Midbrain (tissue), 1 donor: ENCODE measurements at places on chromosomes 1 and 21.

- no peak for DNase-seq
Observed at GRCh38 chr1:71753746-71754145, 528.6 kb downstream of the NEGR1 start.

DNA sequence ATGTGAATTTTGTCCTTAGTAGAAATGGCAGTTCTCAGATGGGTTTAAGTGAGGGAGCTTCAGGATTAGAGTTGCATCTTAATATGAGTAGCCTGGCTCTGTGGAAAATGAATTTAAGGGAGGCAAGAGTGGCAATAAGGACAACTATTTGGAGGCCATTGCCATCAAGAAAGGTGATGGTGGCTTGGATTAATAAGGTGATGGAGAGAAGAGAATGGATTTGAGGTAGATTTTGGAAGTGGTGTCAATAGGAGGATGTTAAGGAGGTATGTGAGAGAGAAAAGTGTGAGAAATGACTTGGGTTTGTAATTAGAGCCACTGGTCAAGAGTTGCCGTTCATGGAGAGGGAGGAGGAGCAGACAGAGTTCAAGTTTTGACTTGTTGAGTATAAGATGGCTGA is 16.3 kb downstream of the CLIC4 start:
- no peak for DNase-seq

GRCh38 chr1:29217633-29218032 is 13.1 kb downstream of the MECR start:
- DNase-seq, result no peak

- no peak for DNase-seq
Observed at GRCh38 chr1:52153898-52154297, 12.0 kb downstream of the ZFYVE9 start.

GRCh38 chr1:60916906-60917305 is 165.5 kb upstream of the NFIA start:
- DNase-seq, result no peak

GRCh38 chr1:32900956-32901822 is at the start of gene TMEM54:
TSS of gene TMEM54 (minus strand) at chr1:32901389. CDS start at chr1:32901238, 151 bp downstream.
- peak; percentile 29 for DNase-seq

DNA sequence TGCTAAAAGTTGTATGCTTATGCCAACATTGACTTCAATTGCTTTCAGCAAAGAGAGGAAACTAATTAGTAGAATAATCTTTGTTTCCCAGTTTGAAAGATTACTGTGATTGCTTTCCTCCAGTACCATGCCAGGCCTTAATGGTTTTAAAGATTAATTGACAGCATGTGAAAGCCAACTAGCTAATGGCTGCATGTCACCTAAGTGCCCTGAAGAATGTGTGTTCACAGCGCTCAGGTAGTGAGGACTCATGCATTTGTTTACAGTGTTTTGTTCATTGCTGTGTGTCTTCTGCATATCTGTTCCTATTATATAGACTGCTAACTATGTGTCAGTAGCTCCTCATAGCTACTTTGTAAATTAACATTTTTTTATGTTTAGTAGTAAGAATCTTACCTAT is 335.6 kb downstream of the LRRIQ3 start:
- no peak for DNase-seq

GRCh38 chr1:71666609-71667008 is 585.8 kb upstream of the ZRANB2 start:
- DNase-seq, result no peak

DNA sequence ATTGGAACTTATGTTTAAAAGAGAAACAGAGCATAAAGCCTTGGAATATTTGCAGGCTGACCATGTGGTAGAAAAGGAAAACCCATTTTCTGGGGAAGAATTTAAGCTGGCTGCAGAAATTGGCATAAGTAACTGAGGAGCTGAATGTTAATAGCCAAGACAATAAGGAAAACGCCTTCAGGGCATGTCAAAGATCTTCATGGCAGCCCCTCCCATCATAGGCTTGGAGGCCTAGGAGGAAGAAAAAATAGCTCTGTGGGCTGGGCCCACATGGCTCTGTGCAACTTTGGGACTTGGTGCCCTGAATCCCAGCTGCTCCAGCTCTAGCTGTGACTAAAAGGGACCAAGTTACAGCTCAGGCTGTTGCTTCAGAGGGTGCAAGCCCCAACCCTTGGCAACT is 51.5 kb downstream of the CTH start:
- DNase-seq, result no peak

DNA sequence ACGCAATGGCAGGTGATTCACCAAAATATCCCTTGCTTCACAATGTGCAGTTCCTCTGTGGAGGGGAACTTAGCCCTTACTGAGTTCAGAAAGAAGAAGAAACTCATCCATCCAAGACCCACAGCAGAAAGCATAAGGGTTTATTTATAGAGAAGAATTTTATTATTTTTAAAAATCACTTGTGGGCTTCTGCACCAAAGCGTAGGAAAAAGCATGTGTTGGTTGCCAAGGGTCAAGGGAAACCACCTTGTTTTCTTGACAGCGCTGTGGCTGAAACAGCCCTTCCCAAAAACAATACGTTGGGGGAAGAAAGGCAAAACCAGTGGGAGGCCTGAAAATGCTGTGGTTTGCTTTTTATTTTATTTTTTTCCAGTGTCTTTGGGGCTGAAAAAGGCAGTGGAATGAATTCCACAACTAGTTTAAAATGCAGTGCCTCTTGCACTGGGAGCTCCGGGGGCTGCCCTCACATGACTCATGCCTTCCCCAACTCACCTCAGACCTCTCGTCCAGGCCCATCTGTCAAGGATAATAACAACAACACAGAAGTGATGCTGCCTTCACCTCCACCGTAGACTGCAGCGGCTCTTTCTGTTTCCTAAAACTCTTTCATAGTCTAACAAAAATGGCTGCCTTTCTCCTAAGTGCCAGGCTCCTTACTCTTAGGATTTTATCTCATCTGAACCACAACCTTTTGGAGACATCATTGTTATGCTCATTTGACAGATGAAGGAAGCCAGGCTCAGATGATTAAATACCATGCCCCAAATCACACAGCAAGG is 224.2 kb upstream of the JUN start:
- no peak for DNase-seq

DNA sequence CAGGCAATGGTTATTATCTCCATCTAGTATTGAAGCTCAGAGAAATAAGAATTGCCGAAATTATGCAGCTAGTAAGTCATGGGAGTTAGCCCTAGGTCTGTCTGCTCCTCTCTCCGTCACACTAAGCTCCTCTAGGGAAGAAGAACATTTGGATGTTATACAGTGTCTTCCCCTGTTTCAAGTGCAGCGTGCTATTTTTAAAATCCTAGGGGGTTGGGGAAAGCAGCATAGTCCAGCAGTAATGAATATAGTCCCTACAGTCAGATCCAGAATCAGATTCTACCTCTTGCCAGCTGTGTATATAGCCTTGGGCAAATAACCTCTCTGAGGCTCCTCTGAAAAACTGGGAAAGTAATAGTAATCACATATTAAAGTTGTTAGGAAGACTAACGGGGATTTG is 44.5 kb upstream of the OSBPL9 start:
- no peak for DNase-seq

GRCh38 chr1:82517586-82517985 is 716.9 kb downstream of the ADGRL2 start:
- no peak for DNase-seq

DNA sequence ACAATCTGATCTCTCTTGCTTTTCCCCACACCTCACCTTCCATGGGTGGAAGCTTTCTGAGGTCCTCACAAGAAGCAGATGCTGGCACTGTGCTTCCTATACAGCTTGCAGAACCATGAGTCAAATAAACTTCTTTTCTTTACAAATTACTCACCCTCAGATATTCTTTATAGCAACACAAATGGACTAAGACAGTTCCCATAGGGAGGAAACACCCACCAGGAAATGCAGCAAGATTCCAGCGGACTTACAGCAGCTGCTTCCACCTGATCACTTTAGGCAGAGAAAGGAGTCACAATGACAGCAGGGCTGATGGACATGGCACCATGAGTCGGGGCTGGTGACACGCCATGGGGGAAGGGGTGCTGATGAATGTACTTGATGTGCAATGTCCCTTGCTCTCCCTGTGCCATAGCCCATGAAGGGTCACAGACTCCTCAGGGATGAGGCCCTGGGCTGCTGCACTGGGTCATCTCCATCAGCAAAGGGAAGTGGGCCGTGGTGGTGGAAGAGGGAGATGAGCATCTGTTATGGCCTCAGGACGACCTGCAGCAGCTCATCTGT is 53.9 kb downstream of the PRSS38 start:
- no peak for DNase-seq

DNA sequence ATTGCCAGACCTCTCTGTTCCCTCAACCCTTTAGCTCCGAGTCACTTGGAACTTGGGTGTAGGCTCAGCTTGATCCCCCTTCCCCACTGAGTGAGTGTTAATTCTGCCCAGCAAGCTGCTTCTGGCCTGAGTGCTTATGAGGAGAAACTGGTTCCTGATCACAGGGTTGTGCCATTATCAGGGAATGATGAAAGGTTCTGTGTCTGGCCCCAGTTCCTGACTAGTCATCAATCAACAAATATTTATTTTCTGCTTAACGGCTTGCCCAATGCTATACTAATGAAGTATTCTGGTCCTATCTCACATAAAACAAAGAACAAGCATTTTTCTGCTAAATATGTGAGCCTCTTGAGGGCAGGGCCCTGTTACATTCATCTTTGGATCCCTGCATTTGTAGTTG is 20.8 kb downstream of the CC2D1B start:
- DNase-seq, result no peak

GRCh38 chr1:51922040-51922439 is 43.5 kb upstream of the NRDC start:
- no peak for DNase-seq

DNA sequence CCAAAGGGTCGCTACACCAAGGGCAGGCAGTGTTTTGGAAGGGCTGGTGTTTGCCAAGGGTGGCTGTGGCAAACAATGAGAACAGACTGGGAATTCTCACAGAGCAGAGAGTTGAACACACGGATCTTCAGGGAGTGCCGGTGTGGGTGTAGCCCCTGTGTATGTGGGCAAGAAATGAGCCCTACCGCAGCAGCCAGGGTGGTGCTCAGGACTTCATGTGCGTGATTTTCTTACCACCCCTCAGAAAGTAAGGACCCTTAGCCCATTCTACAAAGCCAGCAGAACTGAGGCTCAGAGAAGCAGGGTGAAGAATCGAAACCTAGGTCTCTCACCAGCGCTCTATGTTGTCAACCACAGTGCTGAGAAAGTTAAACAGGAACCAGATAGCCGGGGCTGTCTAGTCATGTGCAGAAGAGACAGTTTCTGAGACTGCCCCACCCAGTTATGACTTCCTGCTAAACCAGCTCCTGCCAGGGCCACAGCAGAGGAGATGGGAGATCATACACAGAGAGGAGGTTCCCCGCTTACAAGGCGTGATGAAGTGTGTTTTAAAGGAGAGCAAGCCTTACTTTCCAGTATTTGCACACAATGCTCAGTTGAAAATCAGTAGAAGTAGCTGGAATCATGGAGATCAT is 21.9 kb upstream of the MORC3 start:
- no peak for DNase-seq

DNA sequence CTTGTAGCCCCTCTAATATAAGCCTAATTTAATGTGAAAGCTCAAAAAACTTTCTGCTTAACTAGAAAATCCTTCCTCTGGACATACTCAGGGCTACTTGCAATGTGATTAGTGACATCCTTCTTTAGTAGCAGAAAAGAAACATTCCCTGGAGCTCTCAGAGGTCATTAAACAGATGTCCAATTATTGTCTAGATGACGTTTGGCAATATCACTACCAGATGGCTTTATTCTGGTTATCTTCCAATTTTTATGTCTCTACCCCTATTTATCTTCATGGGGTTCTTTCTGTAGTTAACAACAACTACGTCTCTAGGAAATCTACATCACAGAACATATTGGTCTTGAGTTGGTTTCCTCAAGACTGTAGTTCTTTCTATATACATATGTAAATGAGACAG is 44.2 kb downstream of the CTH start:
- no peak for DNase-seq

GRCh38 chr1:153976819-153977249 is 640 bp downstream of the JTB start:
- no peak for DNase-seq

DNA sequence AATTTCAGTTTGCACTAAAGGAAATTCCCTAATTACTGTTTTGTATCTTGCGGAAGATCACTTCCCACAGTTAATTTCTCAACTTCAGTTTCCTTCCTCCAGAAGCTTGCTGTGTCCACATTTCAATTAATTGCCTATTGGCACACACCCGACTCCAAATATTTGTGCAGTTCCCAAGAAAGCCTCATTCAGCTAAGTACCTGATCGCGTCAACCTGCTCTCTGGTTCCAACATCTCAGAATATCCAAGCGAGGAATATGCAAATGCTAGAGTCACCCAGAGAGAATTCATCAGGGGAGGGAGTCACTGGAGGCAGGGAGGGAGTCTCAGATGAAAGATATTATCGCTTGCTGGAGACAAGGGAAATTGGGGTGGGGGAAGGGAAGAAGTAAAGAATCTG is 351.3 kb downstream of the RRAGC start:
- no peak for DNase-seq

DNA sequence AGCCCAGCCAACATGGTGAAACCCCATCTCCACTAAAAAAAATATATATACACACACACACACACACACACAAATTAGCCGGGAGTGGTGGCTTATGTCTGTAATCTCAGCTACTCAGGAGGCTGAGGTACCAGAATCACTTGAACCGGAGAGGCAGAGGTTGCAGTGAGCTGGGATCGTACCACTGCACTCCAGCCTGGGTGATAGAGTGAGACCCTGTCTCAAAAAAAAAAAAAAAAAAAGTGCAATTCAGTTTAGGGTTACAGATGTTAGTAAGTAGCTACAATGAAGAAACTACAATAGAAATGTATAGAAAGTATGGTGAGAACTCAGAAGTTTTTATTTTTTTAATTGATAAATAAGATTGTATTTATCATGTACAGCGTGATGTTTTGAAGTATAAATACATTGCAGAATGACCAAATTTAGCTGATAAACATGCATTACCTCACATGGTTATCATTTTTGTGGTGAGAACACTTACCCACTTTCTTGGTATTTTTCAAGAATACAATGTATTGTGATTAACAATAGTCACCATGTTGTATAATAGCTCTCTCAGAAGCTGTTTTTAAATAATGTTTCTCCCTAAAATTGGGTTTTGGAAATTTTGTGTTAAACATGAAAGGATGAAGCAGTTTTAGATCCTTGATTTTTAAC is 17.9 kb downstream of the KDM1A start:
- no peak for DNase-seq

DNA sequence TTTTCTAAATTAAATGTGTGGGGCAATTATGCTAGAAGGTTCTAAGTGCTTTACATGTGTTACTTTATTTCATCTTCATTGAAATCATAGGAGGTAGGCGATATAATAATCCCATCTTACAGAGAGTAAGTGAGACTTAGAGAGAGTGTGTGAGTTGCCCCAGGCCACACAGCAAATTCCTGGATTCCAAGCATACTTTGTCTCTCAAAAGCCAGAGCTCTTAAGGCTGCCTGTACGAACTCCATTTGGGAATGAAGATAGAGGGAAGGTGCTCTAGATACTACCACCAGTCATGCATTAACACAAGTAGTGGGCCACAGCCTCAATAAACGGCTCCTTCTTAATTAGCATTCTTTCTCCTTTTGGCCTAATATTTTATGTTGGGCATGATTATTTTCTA is 170.1 kb downstream of the SIPA1L2 start:
- no peak for DNase-seq

GRCh38 chr1:16243936-16244649 is 7.1 kb upstream of the CPLANE2 start:
- peak; percentile 81 for DNase-seq

- no peak for DNase-seq
Observed at GRCh38 chr1:110186558-110186957, 23.6 kb upstream of the KCNC4 start.

- no peak for DNase-seq
Observed at GRCh38 chr1:202023001-202023433, 12.6 kb downstream of the ELF3 start.

GRCh38 chr1:210467440-210468043 is 138.8 kb downstream of the HHAT start:
- DNase-seq, result no peak

GRCh38 chr21:45381865-45382696 is 22.9 kb upstream of the COL18A1 start:
- no peak for DNase-seq
